Activated T-helper 9 cell treated with anti-CD3 and anti-CD28 coated beads, Interleukin-2, amount 50 U/mL, for 16 hours (primary cell): ENCODE measurements at places on chromosomes 2 and 18.

DNA sequence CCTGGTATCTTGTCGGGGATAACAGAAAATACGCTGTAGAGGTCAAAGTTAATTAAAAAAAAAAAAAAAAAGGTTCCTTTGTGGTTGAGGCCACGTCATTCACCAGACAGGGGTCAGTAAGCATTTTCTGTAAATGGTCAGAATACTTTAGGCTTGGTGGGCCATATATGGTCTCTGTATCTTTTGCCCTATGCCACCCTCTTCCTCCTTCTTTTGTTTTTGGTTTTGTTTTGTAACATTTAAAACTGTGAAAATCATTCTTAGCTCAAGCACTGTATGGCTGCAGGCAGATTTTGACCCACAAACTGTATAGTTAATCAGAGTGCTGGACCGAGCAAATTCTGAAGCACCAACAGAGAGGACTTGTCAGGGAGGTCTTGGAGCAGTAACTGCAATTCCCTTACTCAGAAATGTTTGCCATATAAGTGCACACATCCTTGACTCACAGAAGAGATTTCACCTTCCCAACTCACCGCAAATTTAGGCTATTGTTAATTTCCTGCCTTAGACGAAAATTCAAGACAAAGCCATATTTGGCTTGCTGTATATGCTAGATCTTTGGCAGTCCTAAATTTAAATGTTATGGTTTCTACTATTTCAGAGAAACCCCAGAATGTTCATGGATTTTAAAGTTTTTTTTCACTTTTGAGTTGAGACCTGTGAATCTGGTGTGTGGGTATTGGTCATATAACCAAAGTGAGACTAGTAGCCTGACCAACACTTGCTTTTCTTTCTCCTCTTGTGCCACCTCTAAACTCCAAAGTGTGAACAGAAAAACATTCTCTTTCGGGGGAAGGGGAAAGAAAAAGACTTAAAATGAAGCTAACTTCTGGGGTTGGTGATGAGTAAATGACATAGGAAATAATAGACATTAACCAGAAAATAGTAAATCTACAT lies 65.4 kb downstream of the DOCK10 start:
- DNase-seq: no peak

GRCh38 chr2:121451398-121451797 lies 79.3 kb upstream of the RNU4ATAC start:
- DNase-seq: no peak

GRCh38 chr2:160940699-160941098 lies 219.5 kb upstream of the TANK start:
- no peak for DNase-seq

GRCh38 chr2:107091163-107091864 lies 205.3 kb upstream of the ST6GAL2 start:
- no peak for DNase-seq

- no peak for DNase-seq
Measured at GRCh38 chr2:127314193-127314988, 20.4 kb upstream of the ERCC3 start.

- no peak for DNase-seq
Measured at GRCh38 chr2:66389651-66390131, 45.2 kb upstream of the MEIS1 start.

- DNase-seq: no peak
Measured at GRCh38 chr18:51398104-51398503, 200.6 kb upstream of the MEX3C start.

- DNase-seq: no peak
Measured at GRCh38 chr2:224860786-224861185, 144.6 kb upstream of the CCDC195 start.

DNA sequence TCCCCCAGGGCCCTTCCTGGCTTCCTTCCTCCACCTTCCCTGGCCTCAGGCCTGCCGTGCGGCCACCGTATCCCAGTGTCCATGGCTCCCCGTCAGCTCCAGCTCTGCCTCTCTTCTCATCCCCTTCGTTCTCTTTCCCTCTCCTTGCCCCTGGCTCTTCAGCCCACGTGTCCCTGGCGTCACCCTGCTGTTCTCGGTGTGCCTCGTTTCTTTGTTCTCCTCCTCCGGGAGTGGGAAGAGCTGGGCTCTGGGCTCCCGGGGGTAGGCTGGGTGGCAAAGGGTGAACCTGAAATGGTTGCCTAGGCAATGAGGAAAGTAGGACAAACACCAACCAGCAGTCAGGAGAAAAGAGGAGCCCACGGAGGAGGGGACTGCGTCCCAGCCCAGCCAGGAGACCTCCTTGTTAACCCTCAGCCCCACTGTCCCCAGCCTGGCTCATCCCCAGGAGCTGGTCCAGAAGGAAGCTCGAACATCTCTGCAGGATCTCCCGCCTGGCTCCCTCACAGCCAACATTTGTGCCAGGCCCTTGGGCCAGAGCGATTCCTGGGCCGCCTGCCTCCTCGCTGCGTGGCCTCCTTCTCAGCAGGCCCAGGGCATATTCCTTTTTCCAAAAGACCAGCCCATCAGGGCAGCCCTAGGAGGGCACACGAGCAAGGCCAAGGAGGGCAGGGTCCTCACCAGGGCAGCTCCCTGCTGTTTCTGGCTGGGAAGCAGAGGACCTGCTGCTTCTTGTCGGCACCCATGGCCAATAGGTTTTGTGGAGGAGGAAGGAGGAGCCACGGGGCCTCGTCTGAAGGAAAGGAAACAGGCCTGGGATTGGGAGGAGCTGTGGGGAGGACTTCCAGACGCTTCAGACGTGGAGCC lies 30.9 kb upstream of the DNMT3A start:
- no peak for DNase-seq

GRCh38 chr18:70028734-70029133 lies 81.1 kb upstream of the CD226 start:
- DNase-seq: no peak

GRCh38 chr2:105455488-105456003 lies 56.7 kb upstream of the FHL2 start:
- DNase-seq: no peak

- no peak for DNase-seq
Measured at GRCh38 chr2:174608866-174609214, 11.2 kb upstream of the WIPF1 start.

DNA sequence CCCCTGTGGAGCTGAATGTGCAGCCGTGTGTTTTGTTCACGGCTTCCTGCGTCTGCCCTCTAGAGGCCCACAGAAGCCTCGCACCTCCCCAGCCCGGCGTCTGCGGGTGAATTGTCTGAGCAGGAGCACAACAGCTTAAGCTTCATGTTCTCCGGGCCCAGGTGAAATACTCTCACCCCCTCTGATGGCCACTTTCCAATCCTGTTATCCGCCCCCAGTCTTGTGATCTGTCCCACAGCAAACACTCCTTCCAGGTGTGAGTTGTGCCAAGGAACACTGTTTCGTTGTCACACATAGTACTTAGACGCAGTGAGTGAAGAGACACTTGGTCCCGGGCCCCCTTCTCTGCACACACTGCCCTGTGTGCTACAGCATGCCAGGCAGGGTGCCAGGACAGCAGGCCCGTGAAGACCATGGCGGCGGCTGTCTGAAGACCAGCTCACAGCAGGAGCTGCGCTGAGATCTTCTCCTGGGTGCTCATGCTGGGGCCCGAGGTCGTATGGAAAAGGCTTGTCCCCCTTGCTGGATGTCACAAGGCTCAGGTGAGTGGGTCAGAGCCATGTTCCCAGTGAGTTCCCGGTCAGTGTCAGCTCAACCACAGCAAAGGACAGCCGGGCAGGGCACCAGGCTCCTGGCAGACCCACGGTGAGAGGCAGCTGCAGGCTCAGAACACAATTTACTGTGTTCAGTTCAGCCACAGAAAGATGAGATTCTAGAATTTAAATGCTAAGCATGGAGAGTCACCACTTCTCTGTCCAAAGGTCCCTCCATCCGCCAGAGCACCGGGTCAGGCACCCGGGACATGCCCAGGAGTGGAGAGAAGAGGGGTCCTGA lies 6.8 kb upstream of the PXDN start:
- DNase-seq: no peak

DNA sequence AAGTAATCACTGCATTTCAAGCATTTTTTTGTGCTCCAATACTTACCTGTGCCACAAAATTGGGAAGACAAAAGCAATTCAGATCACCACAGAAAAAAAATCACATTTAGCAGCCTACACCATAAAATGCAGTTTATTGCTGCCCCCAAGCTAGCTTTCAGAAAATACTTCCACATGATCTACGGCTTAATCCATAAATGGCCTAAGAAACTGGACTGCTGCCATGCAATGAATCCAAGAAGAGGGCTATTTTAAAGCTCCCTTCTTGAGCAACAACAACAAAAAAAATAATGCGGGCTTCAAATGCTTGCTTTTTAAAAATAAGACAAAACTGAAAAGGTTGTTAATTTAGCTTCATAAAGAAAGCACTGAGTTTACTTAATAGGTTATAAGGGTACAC lies 272.3 kb downstream of the RAD51AP2 start:
- no peak for DNase-seq

GRCh38 chr2:18402831-18403230 lies 157.6 kb downstream of the RDH14 start:
- no peak for DNase-seq

GRCh38 chr2:85862426-85862825 lies 26.4 kb downstream of the ST3GAL5 start:
- peak; percentile 27 for DNase-seq

GRCh38 chr2:28096421-28096820 lies 205.9 kb downstream of the BABAM2 start:
- DNase-seq: no peak

- DNase-seq: no peak
Measured at GRCh38 chr18:63897072-63897471, 9.6 kb downstream of the SERPINB2 start.

GRCh38 chr18:79433431-79433830 lies 37.7 kb downstream of the NFATC1 start:
- no peak for DNase-seq

GRCh38 chr2:184558713-184559464 lies 39.4 kb upstream of the ZNF804A start:
- no peak for DNase-seq

DNA sequence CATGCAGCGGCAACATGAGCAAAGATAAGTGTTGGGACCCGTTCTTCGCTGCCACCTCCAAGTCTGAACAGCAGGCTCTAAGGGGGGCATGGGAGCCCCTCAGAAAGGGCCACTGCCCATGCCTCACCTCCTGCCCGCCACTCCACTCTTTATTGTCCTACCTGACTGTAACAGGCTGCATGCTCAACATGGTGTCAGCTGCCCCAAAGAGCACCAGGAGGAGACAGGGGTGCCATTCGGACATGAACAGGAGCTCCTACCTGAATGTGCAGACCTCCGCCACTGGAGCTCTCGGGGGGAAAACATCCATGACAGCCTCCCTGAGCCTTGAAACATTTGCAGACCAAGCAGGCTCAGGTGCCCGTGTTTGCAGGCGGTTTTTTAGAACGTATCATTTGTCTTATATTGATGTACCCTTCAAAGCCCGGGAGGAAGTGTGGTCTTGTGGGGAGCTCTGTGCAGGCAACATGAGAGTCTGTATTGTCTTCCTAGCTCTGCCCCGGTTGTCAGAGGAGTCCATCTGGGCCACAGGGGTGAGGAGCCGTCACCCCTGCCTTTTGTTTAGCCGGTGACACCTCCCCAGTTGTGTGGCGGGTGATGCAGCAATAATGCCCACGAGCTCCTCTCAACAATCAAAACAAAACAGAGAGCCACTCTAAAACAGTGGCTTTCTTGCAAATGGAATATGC lies 35.1 kb upstream of the CD8A start:
- DNase-seq: no peak

DNA sequence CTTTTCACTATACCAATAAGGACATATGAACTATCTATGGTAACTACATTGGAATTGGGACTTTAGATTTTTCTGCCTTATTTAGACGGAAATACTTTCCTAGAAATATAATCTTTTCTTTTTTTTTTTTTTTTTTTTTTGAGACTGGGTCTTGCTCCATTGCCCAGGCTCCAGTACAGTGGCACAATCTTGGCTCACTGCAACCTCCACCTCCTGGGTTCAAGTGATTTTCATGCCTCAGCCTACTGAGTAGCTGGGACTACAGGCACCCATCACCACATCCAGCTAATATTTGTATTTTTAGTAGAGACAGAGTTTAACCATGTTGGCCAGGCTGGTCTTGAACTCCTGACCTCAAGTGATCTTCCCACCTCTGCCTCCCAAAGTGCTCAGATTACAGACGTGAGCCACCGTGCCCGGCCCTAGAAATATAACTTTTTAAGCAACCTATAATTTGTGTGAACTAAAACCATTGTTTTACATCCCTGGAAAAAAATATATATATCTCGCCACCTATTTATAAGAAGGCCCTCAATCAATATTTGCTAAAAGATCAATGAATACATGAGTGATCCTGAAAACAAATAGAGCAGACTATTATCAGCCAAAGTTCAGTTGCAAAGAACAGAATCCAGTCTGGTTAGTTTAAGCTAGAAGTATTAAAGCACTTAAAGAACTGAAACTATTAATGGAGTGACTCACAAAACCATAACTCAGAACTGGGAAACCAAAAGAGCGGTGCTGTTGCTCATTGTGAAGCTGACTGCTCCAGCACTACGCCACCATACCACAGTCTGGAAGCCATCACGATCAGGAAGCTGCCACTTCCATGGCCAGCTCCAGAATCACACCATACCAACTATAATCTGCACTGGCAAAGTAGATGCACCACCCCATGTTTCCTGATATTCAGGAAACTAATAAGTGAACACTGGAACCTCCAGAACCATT lies 8.4 kb upstream of the HNRNPLL start:
- no peak for DNase-seq

DNA sequence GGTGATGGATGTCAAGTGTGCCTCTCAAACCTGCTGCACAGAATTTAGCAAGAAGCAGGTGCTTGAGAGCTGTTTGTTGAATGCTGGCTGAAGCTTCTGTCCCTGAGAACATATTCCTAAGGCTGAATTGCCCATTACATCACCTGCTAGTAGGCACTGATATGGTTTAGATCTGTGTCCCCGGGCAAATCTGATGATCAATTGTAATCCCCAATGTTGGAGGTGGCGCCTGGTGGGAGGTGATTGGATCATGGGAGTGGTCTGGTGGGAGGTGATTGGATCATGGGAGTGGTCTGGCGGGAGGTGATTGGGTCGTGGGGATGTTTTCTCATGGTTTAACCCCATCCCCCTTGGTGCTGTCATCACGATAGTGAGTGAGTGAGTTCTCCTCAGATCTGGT lies 128.0 kb downstream of the HRH4 start:
- no peak for DNase-seq

GRCh38 chr2:207528980-207529329 lies 807 bp upstream of the CREB1 start:
- peak; percentile 48 for DNase-seq

DNA sequence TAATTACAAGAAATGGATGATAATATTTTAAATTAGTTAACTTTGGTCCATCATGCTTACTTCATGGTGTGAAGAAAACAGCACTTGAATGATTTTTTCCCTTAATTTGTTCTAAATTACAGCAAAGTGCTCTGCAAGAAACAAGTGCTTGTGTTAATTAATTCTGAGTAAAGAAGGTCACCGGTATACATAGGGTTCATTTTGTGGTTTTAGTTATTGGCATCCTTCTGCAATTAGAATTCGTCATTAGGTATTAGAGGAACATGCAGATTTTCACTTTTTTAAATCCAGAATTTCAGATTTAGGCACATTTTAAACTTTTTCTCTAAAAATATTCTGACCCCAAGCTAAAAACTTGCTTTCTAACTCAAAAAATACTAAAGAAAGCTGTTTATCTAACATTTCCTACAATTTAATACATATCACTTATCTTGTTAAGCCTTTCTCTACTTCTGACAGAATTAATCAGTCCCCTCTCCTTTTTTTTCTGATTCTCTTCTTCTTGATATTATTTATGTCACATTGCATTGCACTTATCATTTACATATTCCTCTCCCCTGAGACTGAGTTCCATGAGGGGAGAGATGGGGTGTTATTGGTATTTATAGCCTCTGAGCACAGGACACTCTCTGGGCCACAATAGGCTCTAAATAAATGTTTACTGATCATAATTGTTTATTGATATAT lies 129.2 kb downstream of the PLA2R1 start:
- no peak for DNase-seq

- DNase-seq: no peak
Measured at GRCh38 chr2:230412371-230412711, 3.7 kb upstream of the SP100 start.
